GM23248 (cell line): ENCODE measurements at places on chromosomes 4 and X.

- DNase-seq = no peak
These were observed 44.8 kb downstream of the SPANXN3 start for GRCh38 chrX:143472347-143472938.

DNA sequence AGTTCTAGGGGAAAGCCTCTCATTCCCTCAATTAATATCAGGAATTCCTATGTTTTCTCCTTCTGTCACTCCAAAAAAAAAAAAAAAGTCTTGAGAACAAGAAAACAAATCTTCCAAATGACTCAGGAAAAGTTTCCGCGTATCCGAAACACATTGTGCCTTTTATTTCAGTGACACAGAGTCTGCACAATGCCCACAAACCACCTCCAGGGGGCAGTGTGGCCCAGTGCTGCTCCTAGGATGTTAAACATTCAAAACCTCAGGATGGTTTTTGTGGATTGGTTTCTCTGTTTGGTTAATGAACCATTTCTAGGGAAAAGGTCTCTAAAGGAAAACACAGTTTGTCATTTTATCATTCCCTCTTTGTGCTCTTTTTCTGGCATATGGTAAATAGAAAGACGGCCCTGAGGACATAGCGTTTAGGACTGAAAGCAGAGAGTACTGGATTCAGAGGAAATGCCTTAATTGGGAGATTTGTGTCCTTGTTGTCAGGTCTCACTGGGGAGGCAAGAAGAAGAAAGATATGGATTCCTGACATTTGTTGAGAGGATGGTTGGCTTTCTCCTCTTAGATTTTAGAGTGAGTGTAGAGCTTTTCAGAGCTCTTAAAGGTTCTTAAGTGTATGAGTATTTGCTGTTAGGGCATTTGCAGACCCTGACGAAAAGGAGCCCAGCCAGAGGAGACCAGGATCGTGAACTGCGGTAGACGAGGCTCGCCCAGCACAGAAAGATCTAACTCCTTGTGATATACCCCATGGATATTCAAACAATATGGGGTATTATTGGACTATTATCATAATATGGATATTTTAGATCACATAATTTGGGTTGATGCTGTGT lies 65.7 kb upstream of the MAP9 start:
- peak; percentile 70 for DNase-seq

- DNase-seq = peak; percentile 61
These were observed 162.9 kb downstream of the SMIM20 start for GRCh38 chr4:26076896-26077295.

- no peak for DNase-seq
These were observed 165.6 kb downstream of the CHIC1 start for GRCh38 chrX:73728602-73729001.

DNA sequence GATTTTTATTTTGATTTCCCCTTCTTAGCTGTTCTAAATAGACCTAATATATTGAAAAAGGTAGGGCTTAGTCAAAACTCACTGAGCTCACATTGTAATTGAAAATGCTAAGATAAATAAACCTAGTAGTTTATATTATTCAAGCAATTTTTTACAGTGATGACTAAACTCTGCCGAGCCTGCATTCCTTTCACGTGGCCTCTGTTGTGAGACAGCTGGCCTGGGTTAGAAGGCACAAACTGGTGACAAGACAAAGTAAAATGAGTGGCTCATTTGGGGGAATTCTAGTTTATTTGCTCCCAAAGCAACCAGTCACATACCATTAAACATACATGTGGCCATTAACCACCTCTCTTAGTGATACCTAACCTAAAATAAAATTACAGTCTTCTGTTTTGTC lies 169.4 kb upstream of the TEX13C start:
- DNase-seq = peak; percentile 0

DNA sequence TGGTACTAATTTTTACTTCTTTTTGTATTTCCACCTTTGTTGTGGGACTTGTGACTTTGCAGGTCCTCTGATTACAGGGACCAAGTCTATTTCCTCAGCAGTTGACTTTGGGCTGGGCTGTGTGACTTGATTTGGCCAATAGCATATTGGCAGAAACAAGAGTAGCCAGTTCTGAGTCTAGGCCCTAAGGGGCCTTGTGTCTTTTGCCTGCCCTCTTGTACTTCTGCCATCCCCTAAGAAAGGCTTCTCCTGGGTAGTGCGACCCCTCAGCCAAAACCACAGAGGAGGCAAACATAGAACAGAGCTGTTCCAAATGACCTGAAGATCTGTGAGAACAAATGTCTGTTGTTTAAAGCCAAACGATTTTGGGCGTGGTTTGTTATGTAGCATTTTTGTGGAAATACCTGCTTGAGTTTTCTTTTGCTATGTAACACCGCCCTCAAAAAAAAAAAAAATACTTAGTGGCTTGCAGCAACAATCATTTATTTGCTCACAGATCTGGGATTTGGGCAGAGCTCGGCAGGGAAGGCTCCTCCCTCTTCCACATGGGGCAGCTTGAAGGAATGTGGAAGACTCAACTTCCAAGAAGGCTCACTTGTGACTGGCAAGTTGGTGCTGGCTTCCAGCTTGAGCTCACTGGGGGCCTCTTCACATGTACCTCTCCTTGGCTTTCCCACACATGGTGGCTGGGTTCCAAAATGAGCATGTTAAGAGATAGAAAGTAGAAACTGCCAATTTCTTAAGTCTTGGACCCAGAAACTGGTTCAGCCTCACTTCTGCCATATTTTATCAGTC lies 423.0 kb upstream of the CNKSR2 start:
- no peak for DNase-seq

- DNase-seq = peak; percentile 77
These were observed 72.4 kb downstream of the ANKRD50 start for GRCh38 chr4:124640022-124640730.

DNA sequence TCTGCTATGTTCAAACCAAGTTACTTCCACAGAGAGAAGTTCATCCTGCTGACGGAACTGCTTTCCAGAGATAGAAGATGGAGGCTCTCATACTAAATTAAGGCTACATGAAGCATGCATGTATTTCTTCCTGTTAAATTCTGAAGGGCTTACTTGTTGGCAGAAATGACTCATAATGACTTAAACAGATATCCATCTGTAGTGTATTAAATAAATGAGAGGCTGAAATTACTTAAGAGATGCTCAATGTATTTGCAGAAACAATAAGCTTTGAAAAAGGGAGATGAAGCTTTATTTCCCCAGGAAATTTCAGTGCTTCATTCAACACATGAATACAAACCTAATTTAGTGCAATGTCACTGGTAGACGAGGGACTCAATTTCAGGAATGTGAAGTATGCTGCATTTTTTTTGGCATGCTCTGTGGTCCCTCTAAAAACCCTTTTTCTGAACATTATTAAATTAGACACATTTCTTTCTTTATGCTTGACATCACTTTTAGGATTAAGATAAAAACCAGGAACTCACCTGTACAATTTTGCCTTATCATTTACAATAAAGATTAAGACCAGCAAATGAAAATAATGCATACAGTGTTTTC lies 759.1 kb upstream of the POU3F4 start:
- DNase-seq = peak; percentile 0

GRCh38 chr4:25834411-25835107 lies 28.2 kb downstream of the SEL1L3 start:
- DNase-seq = no peak

GRCh38 chrX:13430136-13430827 lies 110.4 kb upstream of the ATXN3L start:
- DNase-seq = peak; percentile 58

DNA sequence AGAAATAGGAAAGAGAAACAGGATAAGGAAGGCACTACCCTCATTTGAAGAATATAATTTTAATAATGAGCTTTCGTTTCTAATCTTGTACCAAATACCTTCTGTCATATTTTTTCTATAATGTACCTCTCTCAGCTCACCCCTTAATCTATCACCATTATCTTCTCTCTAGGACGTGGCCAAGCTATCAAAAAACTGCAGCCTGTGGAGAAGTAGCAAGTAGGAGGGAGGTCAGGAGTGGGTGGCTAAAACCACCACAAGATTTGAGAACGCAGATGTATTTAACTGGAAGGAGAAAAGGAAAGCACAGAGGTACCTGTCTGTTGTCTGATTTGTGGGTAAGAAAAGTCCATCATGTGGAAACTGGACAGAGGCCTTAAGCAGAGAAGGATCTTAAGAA lies 576.7 kb upstream of the DIPK2B start:
- DNase-seq = no peak
